ENCODE measurements at places on chromosomes 11 and 22. TPM values are rescaled to one million over a fixed set of nuclear protein-coding genes. Genes with fewer than 3 reads are reported as not detected.

The ELMOD1 gene
- total RNA-seq: under 0.01 TPM

The KCNA4 gene
- not detected for total RNA-seq

The LDLRAD3 gene
- 11.5 TPM for total RNA-seq

The MMP10 gene
- not detected for total RNA-seq

The CRKL gene
- total RNA-seq: 40.9 TPM

The HEPHL1 gene
- total RNA-seq: not detected

The SIK3 gene
- total RNA-seq: 15.4 TPM

The MPEG1 gene
- under 0.01 TPM for total RNA-seq

The PKDREJ gene
- not detected for total RNA-seq
